ENCODE measurements at places on chromosomes 4 and X. TPM values are rescaled to one million over a fixed set of nuclear protein-coding genes. Genes with fewer than 3 reads are reported as not detected.
A peak's percentile ranks its signal among the peaks of the same experiment; 100 is the strongest.

DNA sequence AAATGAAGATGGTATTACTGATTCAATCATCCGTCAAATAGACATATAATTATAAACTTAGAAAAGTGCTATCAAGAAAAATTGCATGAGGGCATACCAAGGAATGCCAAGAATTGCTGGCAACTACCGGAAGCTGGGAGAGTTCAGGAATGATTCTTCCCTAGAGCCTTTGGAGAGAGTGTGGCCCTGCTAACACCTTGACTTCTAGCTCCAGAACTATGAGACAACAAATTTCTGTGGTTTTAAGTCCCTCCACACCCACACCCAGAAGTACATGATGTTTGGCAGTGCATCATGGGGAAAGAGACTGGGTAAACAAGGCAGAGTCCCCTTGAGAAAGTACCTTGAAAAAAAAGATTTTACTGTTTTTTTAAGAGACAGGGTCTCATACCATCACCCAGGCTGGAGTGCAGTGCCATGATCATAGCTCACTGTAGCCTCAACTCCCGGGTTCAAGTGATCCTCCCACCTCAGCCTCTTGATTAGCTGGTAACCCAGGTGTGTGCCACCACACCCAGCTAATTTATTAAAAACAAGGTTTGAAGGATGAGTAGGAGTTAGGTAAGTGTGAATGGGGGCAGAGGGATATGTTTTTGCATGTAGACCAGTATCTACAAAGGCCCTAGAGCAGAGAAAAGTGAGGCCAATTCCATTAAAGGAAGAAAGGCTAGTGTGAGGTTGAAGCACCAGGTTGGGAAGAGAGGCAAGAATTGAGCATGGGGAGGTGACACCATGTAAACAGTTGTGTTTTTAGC lies 53.1 kb downstream of the GSX2 start:
- DNase-seq = no peak

- no peak for DNase-seq
These were observed 1.6 kb upstream of the LRAT start for GRCh38 chr4:154741922-154742850.

GRCh38 chrX:150460781-150461180 lies 97.7 kb downstream of the MAMLD1 start:
- DNase-seq = no peak

GRCh38 chr4:146105464-146105863 lies 70.1 kb upstream of the LSM6 start:
- DNase-seq = no peak

DNA sequence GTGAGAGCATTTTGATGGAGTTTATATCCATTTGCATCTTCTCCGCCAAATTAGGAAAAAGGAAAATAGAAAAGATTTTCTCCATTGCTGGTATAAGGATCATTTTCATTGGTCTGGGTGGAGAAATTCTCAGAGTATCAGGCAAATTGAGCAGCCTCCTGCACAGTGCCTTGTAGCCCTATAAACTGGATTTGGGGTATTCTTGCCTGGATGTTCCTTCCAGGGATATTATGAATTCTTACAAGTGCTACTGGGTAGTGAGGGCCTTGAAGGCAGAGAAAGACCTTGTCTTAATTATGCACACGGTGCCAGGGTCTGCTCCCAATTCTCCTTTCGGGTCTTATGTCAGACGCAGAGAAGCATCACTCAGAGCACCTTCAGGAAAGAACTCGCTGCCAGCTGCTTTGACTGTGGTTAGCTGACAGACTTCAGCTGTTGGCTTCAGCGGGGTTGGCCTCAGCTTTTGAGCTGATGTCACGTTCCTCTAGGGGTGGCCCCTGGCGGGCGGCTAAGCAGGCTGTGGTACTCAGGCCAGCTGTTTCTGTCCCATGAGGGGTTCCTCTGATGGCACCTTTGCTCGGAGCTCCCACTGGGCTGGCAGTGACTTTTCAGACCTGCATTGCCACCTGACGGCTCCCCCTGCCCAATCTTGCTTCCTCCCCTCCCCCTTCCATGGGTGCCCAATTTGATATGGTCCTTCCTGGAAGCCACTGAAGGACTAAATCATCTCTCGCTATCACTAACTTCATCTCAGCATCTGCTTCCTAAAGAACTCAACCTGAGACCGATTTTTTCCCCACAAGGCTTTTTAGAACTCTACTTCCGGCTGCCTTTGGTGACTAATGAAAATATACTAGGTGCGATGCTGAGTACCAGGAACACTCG lies 519.5 kb downstream of the BCOR start:
- peak; percentile 53 for DNase-seq

DNA sequence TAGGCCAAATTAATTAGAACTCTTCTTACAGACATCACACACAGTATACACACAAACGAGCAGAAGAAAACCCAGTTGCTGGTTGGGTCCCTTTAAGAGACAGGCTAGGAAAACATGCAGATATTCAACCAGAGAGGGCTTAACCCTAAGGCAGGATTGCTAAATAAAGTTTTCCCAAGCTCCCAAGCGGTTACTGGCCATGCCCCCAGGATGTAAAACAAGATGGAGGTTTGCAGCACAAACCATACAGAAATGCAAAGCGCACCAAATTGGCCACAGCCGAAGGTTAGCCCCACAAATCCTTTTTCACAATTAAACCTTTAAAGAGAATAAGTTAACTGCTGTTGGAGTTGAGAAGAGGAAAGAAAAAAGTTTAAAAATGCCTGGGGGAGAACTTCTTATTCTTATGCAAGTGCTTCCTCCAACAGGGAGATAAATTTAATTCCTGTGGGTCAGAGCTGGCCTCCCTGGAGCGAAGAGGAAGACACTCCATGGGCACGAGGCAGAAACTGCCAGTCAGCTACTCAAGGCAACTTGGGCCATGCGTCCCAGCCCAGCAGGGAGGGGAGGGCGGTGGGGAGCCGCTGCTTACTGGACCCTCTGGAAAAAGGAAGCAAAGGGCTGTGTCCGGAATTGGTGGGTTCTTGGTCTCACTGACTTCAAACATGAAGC lies 167.6 kb upstream of the ARSJ start:
- peak; percentile 16 for DNase-seq

GRCh38 chrX:143240658-143241057 lies 214.9 kb downstream of the SPANXN4 start:
- no peak for DNase-seq

GRCh38 chr4:38567457-38567856 lies 96.5 kb upstream of the KLF3 start:
- DNase-seq = no peak

- no peak for DNase-seq
These were observed 15.6 kb downstream of the ENOX2 start for GRCh38 chrX:130887376-130887775.

GRCh38 chr4:2259036-2259540 lies 2.8 kb downstream of the MXD4 start:
- peak; percentile 57 for DNase-seq

DNA sequence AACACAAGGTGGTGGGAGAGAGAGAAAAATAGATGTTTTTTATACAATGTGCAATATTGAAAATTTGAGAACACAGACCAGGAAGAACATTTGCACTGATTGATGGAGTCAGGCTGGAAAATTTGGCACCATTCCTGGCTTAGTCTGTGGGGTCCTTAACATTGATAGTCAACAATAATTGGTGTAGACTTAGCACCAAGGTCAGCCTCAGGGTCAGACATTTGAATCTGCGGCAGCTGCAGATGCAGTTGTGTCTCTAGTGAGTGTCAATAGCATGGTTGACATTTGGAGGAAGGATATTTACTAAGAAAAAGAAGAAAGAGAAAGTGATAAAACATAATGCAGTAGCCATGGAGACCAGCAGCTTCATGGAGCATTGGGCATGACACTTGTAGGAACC lies 31.5 kb upstream of the GLRA3 start:
- no peak for DNase-seq

GRCh38 chrX:42269186-42269585 lies 345.8 kb upstream of the CASK start:
- no peak for DNase-seq

DNA sequence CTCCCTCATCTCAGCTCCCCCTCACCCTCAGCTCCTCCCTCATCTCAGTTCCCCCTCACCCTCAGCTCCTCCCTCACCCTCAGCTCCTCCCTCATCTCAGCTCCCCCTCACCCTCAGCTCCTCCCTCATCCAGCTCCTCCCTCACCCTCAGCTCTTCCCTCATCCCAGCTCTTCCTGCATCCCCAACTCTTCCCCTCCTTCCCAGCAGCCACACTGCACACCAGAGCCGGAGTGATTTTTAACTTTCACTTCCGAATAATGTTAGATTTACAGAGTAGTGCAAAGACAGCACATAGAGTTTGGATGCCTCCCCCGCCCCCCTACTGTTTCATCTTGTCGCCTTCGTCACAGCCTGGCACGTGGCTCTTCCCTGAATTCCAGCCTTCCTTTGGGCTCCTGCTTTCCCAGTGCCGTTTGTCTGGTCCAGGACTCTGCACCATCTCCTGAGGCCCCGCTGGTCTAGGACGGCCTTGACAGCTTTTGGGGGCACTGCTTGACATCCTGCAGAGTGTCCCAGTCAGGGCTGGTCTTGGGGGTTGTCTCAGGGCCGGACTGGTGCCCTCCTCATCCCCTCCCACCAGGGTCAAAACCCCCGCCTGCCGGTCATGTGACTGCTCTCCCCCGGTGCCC lies 110.2 kb downstream of the FAM53A start:
- DNase-seq = peak; percentile 37

DNA sequence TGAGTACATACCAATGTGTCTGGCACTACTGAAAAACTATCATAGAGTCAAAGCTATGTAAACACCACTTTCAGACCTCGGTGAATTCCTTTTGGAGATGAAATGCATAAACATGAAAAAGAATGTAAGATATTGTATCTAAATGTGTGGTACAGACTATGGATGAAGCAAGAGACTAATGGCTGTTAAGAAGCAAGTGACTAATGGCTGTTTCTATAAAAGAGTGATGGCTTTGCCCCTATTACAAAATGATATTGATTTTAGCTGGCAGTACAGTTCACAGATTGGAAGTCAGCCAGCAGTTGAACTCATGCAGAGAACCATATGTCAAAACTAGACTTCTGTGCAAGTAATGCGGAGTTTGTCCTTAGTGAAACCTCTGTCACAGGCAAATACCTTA lies 359.3 kb downstream of the GRXCR1 start:
- DNase-seq = no peak

DNA sequence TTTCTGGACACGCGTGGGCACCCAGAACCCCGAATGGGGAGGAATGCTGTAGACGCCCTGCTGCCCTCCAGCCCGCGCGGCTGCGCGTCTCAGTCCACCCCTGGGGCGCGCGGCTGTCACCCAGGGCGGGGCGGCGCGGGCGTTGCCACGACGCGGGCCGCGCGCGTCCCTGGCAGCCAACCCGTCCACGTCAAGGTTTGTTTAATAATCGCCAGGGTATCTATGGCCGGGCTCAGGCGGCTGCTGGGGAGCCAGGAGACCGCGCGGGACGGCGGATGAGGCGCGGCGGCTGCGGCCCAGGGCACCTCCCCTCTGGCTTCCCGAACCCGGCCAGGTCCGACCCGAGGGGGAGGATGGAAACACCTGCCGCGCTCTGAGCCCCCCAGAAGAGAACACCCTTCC lies at the start of gene SPATA18:
Gene SPATA18, plus strand, starts transcription at position 92 of the 402 bp plus-strand sequence. CDS start 401 bp downstream, outside the sequence.
- DNase-seq = peak; percentile 38

- peak; percentile 42 for DNase-seq
These were observed 353.1 kb upstream of the NR3C2 start for GRCh38 chr4:148795156-148795864.

LRRC66 gene
- total RNA-seq = 0.29 TPM

NLGN3 gene
- 1.9 TPM for total RNA-seq

MSANTD1 gene
- total RNA-seq = 0.23 TPM

FAM13A gene
- 8.8 TPM for total RNA-seq

ADH1A gene
- total RNA-seq = 1.3 TPM
